ENCODE measurements at places on chromosomes 11 and 22.

- no peak for DNase-seq
Measured at GRCh38 chr11:128741916-128742315, 48.0 kb downstream of the FLI1 start.

DNA sequence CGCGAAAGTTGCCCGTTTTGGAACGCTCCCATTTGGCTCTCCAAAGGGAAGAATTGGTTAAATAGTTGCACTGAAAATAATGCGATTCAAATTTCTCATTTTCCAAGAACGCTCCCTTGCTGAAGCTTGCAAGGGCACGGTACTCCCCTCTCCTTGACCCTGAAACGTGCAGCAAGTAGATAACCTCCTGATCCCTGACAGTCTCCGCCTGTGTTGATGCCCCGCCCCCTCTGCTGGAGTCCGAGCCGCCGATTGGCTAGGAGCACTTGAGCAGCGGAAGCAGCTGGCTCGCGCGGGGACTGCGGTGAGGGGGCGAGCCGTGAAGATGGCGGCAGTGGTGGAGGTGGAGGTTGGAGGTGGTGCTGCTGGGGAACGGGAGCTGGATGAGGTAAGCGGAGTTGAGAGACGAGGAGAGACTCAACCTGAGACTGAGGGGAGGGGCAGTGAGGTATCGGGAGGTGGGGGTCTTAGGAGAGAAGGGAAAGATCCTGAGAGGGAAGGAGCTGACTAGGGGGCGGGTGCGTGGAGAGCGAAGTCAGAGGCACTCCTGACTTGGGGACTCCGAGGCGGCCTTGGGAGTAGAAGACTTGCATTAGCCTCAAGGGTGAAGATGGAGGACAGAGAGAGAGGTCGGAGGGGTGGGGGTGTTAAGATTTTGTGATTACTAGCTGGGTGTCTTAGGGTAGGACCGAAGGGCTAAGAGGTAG is at the start of gene RNF121:
TSS of gene RNF121 (plus strand) at position 310 of the 707 bp plus-strand sequence. CDS start at position 326, 16 bp downstream.
- peak; percentile 97 for DNase-seq

DNA sequence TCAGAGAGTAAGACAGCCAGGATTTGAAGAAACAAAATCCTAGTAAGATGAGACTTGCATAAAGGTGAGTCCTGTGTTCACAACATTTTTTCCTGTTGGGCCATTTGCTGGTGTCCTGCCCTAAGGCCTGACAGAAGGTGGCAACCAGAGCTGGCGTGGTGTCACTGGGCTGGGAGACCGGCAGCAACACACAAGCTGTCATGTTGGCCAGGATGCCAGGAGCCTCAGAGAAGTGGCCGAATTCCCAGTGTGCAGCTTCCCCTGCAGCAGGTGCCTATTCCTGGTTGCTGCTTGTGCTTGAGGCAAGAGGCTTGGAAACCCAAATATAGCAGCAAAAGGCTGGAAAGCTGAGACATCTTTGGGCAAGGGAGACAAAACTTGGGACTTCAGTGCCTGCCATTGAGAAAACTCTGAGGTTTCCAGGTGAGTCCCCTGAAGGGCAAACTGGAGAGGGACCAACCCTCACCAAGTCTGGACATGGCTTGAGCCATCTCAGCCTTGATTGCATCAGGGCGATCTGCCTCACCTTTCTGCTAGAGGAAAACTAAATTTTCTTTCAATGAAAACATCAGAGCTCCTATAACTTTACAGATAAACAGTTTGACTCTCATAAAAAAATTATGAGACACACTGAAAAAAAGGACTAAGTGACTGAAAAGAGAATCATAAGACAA is 25.9 kb downstream of the ALG12 start:
- no peak for DNase-seq

- DNase-seq = no peak
Measured at GRCh38 chr11:19241260-19242178, 774 bp upstream of the E2F8 start.

GRCh38 chr11:120132645-120133185 is 5.2 kb downstream of the TRIM29 start:
- DNase-seq = no peak

- DNase-seq = no peak
Measured at GRCh38 chr11:117872975-117873827, 3.3 kb downstream of the FXYD6 start.

GRCh38 chr11:120130991-120131760 is 6.7 kb downstream of the TRIM29 start:
- no peak for DNase-seq

- no peak for DNase-seq
Measured at GRCh38 chr22:27775087-27775698, 26.4 kb downstream of the MN1 start.

- no peak for DNase-seq
Measured at GRCh38 chr11:117256573-117256972, 24.1 kb downstream of the RNF214 start.

DNA sequence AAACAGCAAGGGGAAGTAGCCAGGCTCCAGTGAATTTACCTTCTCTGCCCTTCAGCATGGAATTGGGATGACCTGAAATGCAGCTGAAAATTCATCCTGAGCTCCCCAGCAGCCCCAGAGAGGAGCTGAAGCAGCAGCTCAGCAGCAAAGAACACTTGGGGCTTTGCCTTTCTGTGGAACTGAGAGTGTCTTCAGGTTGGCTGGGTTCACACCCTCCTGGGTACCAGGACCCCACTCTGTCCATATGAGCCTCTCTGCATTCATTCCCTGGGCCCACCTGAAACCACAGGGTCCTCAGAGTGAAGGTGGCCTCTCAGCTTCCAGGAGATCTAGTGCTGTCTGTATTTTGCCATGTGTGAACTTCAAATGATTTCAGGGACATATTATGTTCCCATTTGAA is 429.2 kb downstream of the MN1 start:
- no peak for DNase-seq

GRCh38 chr11:68838572-68838964 is 3.1 kb downstream of the CPT1A start:
- DNase-seq = no peak

DNA sequence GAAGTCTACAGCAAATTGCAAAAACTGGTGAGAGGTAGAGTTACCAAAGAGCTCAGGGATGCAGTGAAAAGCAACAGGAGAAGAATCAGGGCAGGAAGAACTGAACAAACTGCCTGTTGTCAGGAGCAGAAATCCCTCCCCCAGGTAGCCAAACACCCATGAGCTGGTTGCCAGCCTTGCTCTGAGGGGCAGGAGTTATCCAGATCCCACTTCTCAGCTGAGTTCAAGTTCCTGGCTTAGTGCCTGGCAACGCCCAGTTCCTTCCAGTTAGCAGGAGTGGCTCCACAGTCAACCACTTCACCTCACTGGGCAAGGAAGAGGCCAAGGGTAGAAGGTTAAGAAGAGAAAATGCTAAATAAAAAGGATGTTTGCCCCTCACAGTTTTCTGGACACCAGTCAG is 1.9 kb upstream of the MPZL2 start:
- no peak for DNase-seq

- DNase-seq = no peak
Measured at GRCh38 chr22:47092896-47093311, 330.5 kb downstream of the TBC1D22A start.

GRCh38 chr11:6271598-6271997 is 12.0 kb downstream of the CCKBR start:
- DNase-seq = no peak

DNA sequence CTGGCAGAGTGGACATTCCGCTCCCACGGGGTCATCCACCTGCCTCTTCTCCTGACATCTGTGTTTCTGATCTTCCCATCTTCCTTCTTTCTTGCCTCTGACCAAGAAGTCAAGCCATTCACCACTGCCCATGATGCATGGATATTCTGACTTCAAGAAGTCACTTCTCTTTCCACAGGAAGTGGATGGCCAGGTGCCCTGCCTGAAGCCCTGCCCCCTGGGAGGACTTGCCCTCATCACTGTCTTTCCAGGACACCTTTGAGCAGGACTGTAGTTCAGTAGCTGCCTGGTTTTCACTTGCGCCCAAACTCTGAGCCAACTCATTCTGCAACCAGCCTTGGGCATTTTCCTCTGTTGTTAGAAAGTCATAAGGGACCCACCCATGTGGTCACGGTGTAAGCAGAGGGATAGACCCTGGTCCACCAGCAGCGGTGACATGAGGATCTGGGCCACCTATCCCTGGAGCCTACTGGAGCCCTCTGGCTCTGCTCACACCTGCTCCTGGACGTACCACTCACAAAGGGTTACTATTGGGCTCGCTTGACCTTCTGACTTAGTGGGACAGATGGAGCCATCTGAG is 6.9 kb downstream of the CYTH4 start:
- DNase-seq = no peak

- DNase-seq = no peak
Measured at GRCh38 chr11:35906277-35906661, 37.6 kb upstream of the LDLRAD3 start.

DNA sequence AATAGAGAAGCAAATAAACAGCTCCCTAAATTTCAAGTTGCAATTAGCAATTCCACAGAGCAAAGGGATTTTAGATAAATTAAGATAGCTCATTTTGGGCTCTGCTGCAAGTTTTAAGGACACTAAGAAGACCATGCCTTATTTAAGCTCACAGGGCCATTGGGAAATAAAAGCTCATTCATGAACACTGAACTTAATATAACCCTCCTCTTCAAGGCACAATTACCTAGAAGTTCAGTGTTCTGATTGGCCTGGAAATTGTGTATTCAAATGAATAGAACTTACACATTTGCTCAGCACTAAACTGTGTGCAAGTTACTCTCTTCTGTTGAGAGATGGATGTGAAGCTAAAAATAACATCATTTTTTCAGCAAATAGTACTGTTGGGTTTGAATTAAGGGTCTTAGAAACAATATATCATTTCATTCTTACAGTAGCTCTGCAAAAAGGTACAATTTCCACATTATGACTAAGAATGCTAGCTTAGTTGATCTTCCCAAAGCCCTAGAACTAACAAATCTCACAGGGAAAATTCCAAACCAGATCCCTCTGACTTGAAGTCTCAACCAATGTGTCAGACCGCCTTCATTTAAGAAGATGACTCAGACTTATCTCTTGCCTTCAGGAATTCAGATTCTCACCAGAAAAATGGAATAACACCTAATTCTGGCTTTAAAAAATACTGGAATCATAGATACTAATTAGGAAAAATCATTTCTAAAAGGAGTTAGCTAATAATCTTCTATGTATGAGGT is 87.4 kb upstream of the LRRC55 start:
- no peak for DNase-seq

GRCh38 chr11:67463680-67464410 is 5.2 kb downstream of the TMEM134 start:
- DNase-seq = no peak

- DNase-seq = no peak
Measured at GRCh38 chr11:62472063-62472884, 53.4 kb downstream of the SCGB1A1 start.

- DNase-seq = peak; percentile 20
Measured at GRCh38 chr11:2885017-2885677, 428 bp downstream of the CDKN1C start.

GRCh38 chr11:31972623-31973022 is 118.3 kb upstream of the RCN1 start:
- no peak for DNase-seq

- no peak for DNase-seq
Measured at GRCh38 chr11:121032546-121032945, 8.6 kb downstream of the TBCEL start.

GRCh38 chr22:22042599-22043295 is 60.2 kb upstream of the TOP3B start:
- DNase-seq = no peak

DNA sequence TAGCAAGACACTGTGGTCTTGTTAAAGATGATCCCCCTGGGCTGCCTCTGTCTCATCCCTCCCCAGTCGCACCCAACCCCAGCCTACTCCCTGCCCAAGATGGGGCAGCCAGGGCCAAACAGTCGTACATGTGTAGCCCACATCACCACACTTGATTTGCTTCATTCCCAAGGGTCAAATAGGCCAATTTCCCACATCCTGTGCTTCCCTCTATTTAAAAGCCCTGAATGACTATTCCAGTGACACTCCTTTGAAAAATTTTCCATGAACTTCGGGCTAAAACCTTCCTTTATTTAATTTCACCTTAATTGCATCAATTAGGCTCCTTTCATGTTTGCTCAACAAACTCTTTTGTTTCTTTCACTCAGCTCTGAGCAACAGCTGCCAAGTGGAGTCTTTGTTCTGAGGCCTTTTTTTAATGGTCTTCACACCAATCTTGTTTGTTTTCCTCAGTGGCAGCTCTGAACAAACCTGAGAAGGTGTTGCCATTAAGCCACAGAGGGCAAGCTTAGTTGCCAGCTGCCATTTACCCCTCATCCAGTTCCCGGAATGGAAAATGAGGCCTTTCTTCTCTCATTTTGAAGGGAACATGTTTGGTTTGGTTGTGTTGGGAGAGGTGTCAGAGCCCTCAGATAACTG is 126.9 kb downstream of the APIP start:
- DNase-seq = no peak

- DNase-seq = no peak
Measured at GRCh38 chr11:85815186-85815931, 4.4 kb upstream of the SYTL2 start.

- no peak for DNase-seq
Measured at GRCh38 chr22:31162015-31162765, 2.2 kb downstream of the RNF185 start.
